ENCODE measurements at places on chromosomes 7 and 10.
A peak's percentile ranks its signal among the peaks of the same experiment; 100 is the strongest.

- no peak for DNase-seq
These were observed 8.4 kb downstream of the COL17A1 start for GRCh38 chr10:104077247-104077646.

GRCh38 chr10:95531994-95532399 lies 29.2 kb downstream of the SORBS1 start:
- no peak for DNase-seq

GRCh38 chr10:4196771-4197390 lies 411.9 kb upstream of the KLF6 start:
- DNase-seq = peak; percentile 73

DNA sequence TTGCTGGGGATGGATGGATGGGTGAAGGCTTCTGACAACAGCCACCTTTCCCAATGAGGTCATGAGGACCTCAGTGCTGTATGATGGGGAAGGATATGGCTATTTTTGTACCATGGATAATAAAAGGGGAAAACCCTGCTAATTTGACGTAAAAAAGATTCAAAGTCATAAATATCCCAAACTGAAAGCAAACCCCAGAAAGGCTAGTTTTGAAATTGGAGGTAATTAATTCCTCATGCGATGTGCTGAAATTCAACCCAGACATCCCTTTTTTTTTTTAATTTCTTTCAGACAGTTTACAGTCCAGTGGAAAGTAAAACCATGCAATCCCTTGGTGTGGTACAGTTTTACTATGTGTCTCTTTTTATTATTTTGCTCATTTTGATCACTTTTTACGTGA lies 254.5 kb upstream of the BMPER start:
- peak; percentile 46 for DNase-seq

- no peak for DNase-seq
These were observed 69.0 kb downstream of the CFAP46 start for GRCh38 chr10:132873395-132873794.

- DNase-seq = peak; percentile 53
These were observed 62.1 kb downstream of the CRPPA start for GRCh38 chr7:16359216-16359615.

DNA sequence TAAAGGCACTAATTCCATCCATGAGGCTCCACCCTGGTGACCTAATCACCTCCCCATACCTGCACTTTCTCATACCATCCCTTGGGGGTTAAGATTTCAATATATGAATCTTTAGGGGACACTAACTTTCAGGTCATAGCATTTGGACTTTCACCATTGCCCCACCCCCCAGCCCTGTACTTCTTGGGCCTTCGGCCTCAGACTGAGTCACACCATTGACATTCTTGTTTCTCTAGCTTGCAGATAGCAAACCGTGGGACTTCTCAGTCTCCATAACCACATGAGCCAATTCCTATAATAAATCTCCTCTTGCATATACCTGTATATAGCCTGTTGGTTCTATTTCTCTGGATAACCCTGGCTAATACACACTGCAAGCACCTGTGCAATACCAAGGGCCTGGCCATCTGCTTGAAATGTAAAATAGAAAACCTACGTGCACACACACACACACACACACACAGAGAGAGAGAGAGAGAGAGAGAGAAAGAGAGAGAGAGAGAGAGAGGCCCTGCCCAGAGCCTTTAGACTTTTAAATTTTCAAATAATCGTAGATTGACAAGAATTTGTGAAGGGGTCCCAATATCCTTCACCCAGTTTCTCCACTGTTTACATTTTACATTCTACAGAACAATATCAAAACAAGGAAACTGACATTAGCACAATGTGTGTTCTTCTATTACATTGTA lies 25.3 kb downstream of the ANXA8 start:
- DNase-seq = peak; percentile 83

DNA sequence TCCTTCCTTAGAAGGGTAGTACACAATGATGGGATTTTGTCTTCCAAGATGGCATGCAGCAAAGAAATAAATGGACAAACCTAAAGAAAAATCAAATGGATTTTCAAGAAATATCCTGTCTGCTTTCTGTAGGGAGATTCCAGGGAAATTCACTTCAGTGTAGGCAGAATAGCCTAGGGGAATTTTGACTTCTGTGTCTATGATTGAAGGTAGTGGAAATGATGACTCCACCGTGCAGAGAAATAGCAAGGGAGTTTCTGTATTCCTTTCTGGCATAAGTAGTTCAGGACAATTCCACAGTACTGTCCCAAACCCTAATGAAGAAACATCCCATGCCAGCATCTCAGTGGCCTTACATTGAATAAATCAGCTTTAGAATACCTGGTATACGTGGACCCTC lies 9.5 kb downstream of the ATOH7 start:
- DNase-seq = no peak

GRCh38 chr10:111085690-111086353 lies 9.0 kb downstream of the ADRA2A start:
- no peak for DNase-seq

DNA sequence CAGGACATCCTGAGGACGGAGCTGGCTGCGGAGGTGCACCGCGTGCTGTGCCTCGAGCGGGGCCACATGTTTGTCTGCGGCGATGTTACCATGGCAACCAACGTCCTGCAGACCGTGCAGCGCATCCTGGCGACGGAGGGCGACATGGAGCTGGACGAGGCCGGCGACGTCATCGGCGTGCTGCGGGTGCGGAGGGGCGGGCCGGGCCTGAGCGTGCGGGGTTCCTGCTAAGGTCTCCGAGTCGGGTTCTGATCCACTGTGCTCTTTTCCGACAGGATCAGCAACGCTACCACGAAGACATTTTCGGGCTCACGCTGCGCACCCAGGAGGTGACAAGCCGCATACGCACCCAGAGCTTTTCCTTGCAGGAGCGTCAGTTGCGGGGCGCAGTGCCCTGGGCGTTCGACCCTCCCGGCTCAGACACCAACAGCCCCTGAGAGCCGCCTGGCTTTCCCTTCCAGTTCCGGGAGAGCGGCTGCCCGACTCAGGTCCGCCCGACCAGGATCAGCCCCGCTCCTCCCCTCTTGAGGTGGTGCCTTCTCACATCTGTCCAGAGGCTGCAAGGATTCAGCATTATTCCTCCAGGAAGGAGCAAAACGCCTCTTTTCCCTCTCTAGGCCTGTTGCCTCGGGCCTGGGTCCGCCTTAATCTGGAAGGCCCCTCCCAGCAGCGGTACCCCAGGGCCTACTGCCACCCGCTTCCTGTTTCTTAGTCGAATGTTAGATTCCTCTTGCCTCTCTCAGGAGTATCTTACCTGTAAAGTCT lies 10.4 kb downstream of the ATG9B start:
- no peak for DNase-seq

GRCh38 chr7:1869452-1870130 lies 199.5 kb downstream of the ELFN1 start:
- no peak for DNase-seq

DNA sequence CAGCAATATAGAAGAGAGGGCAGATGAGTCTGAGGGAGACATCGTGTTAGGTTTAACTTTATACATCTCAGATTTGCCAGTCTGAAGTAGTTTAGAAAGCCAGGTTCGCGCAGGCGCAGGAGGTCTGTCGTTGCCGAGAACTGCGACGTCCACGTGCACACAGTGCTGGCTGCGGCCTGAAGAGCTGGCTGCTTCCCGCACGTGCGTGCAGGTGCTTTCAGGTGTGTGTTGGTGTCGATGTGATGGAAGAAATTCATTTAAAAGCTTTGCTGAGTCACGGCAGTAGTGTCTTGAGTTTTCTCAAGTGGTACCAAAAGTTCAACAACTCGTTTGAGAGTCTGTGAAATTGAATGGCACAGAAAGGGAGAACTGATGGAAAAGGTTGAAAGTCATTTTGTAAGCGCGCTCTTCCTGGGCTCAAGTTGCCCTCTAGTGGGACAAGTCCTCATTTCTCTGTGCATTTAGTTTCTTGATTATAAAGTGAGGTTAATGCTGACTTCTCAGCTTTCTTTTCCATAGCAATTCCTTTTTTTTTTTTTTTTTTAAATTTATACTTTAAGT lies 18.6 kb downstream of the WDR37 start:
- no peak for DNase-seq

DNA sequence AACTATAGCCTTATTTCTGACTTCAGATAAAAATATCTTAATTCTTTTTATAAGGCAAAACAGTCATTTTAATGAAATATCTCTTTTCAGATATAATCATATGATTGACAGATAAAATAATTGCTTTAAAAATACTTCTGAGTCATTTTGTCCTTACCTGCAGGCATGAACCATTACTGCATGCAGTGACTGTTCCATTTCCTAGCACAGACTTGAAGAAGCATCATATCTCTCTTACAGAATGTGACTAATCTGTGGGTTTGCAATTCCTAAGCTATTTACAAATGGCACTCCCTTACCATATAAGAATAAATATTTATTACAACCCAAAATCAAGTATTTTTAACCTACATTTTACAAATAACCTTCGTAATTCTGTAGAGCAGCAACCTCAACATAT lies 120.7 kb downstream of the SRPK2 start:
- peak; percentile 69 for DNase-seq

- DNase-seq = no peak
These were observed 20.4 kb upstream of the INMT start for GRCh38 chr7:30731581-30731980.

- DNase-seq = no peak
These were observed 98.4 kb downstream of the ADARB2 start for GRCh38 chr10:1638889-1639419.

DNA sequence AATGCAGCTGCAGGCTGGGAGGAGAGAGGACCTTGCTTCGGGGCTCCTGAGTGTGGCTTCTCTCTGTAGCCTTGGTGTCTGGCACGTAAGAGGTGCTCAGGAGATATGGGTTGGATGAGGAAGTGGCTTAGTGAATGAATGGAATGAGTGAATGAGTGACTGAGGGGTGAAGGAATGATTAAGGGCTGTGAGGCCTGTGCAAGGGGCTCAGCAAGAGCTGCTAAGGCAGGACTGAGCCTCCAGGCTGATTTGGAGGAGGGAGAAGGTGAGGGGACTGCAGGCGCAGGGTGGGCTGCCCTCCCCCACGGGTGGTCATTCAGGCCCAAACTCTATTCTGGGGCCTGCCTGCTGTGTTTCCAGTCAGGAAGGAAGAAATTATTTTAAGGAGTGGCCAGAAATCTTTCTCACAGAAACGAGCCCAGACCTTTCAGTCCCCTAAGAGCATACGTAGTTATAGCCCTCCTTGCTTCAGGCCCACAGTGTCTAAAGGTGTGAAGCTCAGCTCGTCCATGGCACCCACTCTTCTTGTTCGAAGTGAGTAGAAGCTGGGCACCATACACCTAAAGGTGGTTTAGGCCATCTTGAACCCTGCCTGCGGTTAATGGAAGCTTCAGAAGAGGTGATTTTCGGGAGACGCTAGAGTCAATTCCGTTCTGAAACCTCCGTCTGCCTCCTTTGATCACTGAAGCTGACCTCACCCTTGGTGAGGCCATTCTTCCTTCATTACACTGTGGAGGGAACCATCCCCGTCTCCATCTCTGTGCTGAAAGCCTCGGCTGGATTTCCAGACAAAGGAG lies 49.5 kb upstream of the SAMD8 start:
- no peak for DNase-seq

- DNase-seq = no peak
These were observed 142.3 kb downstream of the ARHGAP22 start for GRCh38 chr10:48462482-48463020.

GRCh38 chr7:149147752-149148653 lies 750 bp downstream of the ZNF398 start:
- DNase-seq = peak; percentile 38

DNA sequence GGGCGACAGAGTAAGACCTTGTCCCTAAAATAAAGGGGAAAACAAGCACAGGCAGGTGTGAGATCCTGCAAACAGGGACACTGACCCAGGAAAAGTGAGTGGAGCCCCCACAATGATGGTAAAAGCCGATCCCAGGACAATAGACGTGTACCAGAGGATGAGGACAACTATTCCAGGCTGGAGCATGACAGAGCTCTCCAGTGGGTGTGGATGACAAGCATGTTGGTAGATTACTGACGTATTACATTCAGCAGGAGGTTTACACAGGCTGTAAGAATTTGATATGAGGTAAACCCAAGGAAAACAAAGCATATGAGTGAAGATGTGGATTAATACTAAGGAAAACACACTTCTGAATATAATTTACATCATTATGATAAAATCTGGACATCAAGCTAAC lies 27.8 kb upstream of the SMURF1 start:
- DNase-seq = peak; percentile 17

DNA sequence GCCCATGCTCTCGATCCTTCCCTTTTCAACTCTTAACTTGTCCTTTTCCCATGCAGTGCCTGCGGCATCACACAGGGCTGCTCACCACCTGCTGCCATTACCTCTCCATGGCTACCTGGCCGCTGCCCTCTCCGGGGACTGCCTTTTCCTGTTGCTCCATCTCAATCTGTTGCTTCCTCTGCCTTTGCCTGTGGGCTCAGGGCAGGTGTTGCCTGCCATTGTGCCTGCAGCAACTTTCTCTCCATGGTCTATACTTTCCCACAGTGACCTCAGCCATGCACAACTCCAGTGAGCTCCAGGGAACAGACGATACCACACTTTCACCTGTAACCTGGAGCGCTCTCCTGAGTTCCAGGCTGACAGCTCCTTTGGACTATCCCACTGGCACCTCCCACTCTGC lies 3.2 kb downstream of the DNAJB12 start:
- DNase-seq = no peak

GRCh38 chr10:46787321-46787615 lies 124.0 kb upstream of the PTPN20 start:
- DNase-seq = peak; percentile 70

GRCh38 chr10:60958892-60959601 lies 15.1 kb upstream of the RHOBTB1 start:
- DNase-seq = peak; percentile 83

DNA sequence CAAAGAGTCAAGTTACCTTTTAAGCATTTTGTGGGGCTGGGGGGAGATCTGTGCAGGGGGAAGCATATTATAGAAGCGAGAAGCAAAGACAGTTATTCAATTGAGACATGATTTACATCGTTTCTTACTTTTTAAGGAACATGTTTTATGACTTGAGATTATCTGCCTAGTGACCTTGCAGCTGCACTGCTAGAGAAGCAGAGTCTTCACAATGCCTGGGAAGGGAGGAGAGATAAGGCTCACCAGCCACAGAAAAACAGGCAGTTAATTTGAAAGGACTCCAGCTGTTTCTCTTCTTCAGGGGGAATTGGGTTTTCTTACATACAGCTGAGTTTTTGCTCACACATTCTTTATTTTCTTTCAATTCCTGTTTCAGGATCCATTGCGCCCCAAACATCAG lies 31.0 kb downstream of the PHYH start:
- peak; percentile 18 for DNase-seq

DNA sequence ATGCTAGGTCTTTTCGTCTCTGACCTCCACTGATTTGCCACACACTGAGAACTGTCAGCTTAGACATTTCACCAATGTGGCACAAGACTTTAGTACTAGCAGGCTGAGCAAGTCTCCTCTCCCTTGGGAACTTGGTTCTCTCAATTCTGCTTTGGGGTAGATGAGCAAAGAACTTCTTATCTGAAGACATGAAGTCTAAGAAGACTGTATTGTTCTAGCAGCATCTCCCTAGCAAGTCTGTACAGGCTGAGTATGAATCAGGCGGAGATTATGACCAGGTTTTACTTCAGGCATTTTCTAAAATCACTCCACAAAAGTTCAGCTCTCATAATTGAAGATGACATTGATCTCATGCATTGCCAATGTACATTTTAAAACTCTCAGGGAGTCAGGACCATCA lies 23.8 kb upstream of the STN1 start:
- no peak for DNase-seq

- DNase-seq = no peak
These were observed 182.1 kb downstream of the DIP2C start for GRCh38 chr10:507355-507699.
